Activated CD8-positive, alpha-beta memory T cell treated with anti-CD3 and anti-CD28 coated beads, Interleukin-2, amount 50 U/mL, for 48 hours (primary cell): ENCODE measurements at places on chromosomes 2 and 18.

DNA sequence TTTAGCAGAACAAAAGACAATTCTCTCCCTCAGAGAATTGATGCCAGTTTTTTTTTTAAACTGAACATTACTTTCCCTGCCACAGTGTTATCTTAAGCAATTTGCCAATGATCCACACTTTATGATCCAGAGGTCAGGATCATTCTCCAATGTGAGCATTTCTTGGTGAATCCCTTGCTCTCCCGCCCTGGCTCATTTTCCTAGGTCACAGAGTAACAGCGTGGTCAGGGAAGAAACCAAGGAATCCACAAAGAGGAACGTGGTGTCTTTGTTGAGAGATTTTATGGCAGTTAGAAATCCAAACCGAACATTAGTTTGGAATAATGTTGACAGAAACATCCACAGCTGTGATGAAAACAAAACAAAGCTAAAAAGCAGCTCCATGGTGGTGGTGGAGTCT, 250.3 kb downstream of the TTC32 start:
- no peak for DNase-seq

DNA sequence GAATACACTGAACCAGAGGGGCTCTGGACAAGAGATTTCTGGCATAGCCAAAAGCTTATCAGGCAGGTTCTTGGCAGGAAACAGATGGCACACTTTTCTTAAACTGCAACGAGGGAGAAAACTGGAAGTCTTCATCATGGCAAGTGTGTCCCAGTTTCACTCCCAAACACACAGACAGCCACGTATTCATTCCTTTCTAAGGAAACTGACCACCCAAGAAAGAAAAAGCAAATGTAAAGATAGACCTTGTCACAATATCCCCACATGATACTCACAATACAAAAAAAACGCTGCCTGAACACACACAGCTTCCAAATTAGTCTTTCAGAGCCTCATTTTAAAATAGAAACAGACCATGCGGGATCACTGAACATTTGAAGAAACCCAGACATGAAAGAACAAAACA, 40.6 kb upstream of the RTTN start:
- no peak for DNase-seq

GRCh38 chr2:58634653-58635370, 393.7 kb upstream of the FANCL start:
- DNase-seq, result no peak

DNA sequence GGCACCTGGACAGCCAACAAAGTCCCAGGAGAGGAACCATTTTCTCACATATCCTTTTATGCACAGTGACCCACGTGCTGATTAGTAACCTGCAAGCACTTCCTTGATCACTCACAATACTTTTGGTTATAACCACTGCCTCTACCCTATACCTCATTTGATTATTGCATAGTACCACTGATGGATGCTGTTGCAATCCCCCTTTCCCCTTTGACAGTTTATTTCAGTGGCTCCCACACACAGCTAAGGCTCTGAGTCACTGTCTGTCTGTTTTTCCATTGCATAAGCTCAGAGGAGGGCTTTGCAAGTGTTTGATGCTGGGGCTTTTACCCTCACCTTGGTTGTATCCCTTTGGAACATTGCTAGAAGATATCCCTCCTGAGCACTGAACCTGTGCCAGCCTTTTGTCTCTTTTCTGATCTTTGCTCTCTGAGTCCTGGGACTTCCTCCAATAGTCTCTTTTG, 101.7 kb upstream of the RBBP8 start:
- DNase-seq, result no peak
